ENCODE measurements at places on chromosomes 16 and 17.
A peak's percentile ranks its signal among the peaks of the same experiment; 100 is the strongest.

GRCh38 chr17:61875285-61875684 lies 12.0 kb upstream of the BRIP1 start:
- DNase-seq = no peak

DNA sequence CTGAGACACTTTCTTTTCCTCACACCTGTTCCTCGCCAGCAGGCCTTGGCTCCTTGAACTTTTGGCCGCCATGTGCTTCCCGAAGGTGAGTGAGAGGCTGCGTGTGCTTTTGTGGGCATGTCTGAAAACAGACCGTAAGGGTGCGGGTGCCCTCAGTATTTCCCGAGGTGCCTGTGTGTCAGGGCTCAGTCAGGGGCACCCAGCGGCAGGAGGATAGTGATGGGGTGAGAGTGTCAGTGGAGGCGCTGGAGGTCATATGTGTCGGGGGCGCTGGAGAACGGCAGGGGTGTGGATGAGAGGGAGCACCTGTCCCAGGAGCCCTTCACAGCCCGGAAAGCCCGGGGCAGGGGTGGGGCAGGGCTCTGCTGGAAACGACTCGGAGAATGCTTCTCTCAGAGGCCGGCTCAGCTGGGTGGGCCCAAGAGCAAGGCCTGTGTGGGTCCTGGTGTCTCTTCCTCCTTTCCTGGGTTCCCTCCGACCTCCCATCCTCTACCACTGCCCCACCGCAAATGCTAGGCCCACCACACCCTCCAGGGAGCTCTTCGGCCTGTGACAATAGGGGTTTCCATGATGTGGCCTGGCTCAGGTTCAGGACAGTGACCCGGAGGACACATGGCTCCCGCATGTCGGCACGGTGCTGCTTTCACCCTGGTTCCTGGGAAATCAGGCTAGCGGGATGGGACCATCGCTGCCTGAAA lies 451 bp downstream of the IL32 start:
- DNase-seq = no peak

- DNase-seq = no peak
Measured at GRCh38 chr17:17511293-17511741, 15.1 kb upstream of the RASD1 start.

DNA sequence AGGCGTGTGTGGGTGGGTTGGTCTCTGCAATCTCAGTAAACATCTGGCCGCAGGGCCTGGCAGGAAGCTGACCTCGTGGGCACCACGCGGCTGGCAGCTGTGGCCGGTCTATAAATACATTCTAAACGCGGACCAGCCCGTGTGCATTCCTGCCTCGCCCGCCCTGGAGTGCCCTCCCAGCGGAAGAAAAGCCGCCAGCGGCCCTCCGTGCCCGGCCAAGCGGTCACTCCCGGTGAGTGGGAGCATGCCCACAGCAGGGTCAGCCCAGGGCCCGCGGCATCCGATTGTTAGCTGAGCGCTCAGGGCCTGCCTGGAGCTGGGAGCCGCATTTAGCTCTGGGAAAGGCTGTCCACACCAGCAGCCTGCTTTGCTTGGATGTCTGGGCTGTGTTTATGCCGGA lies 10.3 kb downstream of the ZNF469 start:
- no peak for DNase-seq

GRCh38 chr17:73641826-73642600 lies 2.2 kb downstream of the SDK2 start:
- DNase-seq = no peak

- no peak for DNase-seq
Measured at GRCh38 chr16:64352246-64352645, 769.6 kb downstream of the CDH11 start.

GRCh38 chr17:27595208-27595607 lies 35.8 kb upstream of the LGALS9 start:
- no peak for DNase-seq

GRCh38 chr17:48595278-48595999 lies 1.9 kb upstream of the HOXB5 start:
- no peak for DNase-seq

GRCh38 chr17:60383379-60383778 lies 8.6 kb downstream of the USP32 start:
- no peak for DNase-seq

DNA sequence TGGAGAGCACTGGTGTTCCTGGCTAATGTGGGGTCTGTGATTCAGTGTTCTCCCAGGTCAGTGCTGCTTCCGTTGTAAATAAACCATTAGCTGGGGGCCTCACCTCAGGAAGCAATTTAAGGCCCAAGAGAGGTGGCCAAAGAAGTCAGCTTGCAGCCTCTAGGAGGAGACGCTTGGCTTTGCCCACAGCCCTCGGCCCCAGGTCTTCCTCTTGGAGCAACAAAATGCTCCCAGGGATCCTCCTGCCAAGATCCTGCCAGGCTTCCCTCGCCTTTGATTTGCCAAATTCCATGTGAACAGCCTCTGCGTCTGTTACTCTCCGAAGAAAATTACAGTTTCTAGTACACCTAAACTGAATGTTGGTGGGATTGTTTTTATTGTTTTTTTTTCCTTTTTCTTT lies 62.4 kb upstream of the TBX2 start:
- DNase-seq = peak; percentile 58

DNA sequence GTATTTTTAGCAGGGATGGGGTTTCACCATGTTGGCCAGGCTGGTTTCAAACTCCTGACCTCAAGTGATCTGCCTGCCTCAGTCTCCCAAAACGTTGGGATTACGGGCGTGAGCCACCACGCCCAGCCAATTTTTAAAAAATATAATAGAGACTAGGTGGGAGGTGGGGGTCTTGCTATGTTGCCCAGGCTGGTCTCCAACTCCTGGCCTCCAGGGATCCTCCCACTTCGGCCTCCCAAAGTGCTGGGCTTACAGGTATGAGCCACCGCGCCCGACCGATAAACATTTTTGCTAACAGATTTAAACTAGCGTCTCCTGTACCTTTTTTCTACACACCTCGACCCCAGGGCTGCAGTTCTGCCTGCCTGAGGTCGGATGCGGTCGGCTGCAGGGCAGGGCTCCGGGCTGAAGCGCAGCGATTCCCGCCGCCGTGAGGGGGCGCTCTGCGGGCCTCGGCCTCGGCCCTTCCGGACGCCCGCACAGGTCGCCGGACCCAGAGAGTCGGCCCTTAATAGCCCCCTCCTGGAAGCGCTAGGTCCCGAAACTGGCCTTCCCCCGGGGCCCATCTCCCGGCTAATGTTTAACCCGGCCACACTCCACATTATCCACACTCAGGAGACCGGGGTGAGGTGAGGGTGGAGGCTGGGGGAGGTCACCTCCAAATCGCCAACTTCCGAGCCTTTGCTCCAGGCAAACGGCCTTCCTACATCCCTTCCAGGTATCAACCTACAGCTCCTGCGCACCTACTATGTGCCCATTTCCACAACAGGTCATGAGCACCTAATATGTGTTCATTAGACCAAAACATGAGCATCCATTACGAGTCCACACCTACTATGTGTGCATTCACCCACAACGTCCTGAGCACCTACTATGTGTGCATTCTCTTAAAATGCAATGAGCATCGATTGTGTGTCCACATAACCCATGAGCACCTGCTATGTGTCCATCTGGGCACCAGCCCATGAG lies 2.0 kb upstream of the GLIS2 start:
- DNase-seq = peak; percentile 35

- DNase-seq = no peak
Measured at GRCh38 chr17:80017226-80018010, 18.3 kb downstream of the TBC1D16 start.

DNA sequence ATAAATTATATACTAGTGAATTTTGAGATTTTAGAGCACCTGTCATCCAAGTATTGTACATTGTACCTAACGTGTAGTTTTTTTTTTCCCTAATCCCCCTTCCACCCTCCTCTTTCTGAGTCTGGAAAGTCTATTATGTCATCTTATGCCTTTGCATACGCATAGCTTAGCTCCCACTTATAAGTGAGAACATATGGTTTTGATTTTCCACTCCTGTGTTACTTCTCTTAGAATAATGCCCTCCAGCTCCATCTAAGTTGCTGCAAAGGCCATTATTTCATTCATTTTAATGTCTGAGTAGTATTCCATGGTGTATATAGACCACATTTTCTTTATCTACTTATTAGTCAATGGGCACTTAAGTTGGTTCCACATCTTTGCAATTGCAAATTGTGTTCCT lies 177.0 kb upstream of the C16orf82 start:
- peak; percentile 27 for DNase-seq

- no peak for DNase-seq
Measured at GRCh38 chr17:8474826-8475225, 39.1 kb downstream of the NDEL1 start.

DNA sequence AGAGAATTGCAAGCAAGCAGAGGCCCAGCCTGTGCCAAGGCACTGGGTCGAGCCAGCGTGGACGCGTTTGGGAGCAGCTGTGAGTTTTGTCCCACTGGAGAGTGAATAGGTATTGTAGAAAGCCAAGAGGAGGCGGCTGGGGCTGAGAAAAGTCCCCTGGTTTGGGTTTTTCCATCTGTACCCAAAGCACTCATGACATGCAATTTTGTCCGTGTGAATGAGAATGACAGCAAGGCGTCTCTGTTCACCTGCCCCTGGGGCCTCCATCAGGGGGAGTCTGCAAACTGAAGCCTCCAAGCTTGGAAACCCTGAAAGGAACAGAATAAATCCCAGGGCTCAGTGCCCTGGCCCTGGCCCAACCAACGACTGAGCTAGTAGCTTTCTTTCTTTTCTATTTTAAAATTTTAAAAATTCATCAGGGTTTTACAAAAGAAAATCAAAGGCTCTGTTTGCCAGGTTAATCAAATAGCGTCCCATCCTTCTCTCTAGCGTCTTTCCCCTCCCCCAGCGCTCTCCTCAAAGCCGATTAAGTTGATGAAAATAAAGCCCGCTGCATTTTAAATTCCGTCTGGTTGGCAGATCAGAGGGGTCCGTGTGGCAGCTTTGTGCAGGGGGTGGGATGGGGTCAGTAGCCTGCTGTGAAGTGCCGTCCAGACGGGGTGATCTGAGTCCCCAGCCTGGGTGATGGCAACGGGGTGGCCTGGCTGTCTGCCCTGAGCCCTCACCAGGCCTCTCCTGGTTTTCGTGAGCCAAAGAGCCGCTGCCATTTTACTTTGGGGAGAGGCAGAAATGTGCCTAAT lies 171.0 kb downstream of the KATNIP start:
- no peak for DNase-seq

GRCh38 chr17:8176197-8176940 lies at the start of gene TMEM107:
Gene TMEM107 (minus strand): TSS chr17:8176380. CDS start chr17:8176286, 94 bp downstream.
- DNase-seq = peak; percentile 77

DNA sequence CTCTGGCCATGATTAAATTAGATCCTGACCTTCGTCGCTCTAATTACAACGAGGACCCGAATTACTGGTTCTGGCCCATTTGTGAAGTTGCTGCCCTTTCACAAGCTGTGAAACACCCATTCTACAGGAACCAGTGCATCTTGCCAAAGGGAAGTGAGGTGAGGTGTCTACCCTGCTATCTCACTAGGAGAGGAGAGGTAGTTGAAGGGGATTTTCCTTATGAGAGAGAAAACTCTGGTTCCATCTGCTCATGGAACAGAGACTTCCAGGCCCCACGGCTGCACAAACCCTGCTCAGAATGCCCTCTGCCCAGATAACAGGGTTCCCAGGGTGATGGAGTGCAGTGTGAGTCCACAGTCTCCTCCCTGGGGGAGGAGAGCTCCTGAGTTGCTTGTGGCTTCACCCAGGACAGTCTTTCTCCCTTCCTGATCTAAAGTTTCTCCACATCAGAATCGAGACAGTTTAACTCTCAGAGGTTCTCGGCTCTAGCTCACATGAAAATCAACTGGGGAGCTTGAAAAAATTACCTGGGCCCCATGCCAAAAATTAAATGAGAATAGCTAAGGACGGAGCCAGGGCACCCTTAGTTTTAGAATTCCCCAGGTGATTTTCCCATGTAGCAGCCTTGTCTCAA lies 7.8 kb upstream of the SSTR2 start:
- no peak for DNase-seq

DNA sequence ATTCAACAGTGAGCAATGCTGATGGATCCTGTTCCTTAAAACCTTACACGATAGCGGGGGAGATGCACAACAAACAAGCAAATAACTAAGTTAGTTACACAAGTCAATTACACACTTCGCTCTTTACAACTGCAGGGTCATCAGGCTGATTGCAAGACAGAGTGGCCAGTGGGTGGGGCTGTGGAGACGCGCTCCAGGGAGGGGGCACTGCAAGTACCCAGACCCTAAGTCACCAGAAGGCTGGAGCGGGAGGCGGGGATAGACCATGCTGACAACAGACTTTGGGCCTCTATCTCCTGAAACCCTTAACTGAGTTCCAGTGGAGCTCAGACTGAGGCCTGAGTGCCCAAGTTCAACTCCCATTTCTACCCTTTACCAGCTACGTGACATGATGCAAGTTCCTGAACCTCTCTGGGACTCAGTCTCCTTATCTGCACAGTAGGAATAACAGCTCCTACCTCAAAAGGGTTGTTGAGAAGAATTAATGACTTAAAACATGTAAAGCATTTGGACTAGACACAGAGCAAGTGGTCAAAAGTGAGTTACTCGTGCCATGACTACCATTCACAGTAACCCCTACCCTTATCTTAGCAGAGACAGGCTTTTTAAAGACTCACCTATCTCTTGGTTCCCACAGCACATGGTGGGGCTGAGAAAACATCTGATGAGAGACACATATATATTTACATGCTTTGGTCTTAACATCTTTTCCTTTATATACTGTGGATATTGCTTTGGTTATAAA lies 10.4 kb downstream of the CPPED1 start:
- no peak for DNase-seq

GRCh38 chr17:7716901-7717755 lies at the start of gene DNAH2:
Gene DNAH2 (plus strand): TSS chr17:7717744. CDS start chr17:7719735, 1,991 bp downstream.
- DNase-seq = peak; percentile 84

GRCh38 chr17:65093930-65094329 lies 37.4 kb upstream of the GNA13 start:
- no peak for DNase-seq

GRCh38 chr16:67199808-67200198 lies 872 bp downstream of the ELMO3 start:
- DNase-seq = no peak

GRCh38 chr16:75002474-75002873 lies 3.6 kb downstream of the ZNRF1 start:
- no peak for DNase-seq

GRCh38 chr17:19731626-19732025 lies 15.2 kb upstream of the SLC47A2 start:
- DNase-seq = no peak

- no peak for DNase-seq
Measured at GRCh38 chr16:31187808-31188189, 7.9 kb downstream of the FUS start.

- no peak for DNase-seq
Measured at GRCh38 chr16:29315916-29316517, 90.5 kb downstream of the NPIPB11 start.

DNA sequence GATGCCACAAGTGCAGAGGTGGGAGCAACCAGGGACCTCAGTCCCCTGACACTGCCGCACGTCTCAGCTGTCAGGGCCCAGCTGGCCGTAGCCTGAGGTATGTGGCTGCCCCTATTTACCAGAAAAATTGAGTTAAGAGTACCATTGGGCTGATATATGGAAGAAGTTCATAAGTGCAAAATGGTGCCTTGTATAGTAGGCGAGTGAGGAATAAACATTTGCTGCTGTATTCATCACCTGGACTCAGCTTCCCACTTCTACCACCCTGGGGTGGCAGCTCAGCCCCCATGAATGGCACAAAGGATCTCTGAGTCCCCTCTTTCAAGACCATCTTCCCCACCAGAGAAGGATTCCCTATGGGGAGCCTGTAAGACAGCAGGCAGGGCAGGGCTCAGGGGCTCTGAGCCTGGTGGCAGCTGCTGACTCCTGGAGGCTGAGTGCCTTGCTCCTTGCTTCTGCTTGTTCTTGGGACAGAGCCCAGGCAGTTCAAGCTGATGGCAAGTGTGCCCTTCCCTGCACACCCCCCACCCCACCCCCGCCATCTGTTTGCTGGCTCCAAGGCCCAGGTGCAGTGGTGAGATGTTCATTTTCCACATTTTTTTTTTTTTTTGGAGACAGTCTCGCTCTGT lies 29.0 kb downstream of the TRPV2 start:
- peak; percentile 43 for DNase-seq

- DNase-seq = peak; percentile 25
Measured at GRCh38 chr17:78133971-78134898, 3.7 kb downstream of the TMC8 start.

All from fibroblast of mammary gland (primary cell).